SJSA1 (cell line): ENCODE measurements at places on chromosomes 11 and 22. TPM values are rescaled to one million over a fixed set of nuclear protein-coding genes. Genes with fewer than 3 reads are reported as not detected.

TESMIN gene
- 5.0 and 6.7 TPM in 2 replicates for total RNA-seq

ASCC2 gene
- 47.0 and 51.9 TPM in 2 replicates for total RNA-seq

GNG3 gene
- not detected in 2 replicates for total RNA-seq

NLRP14 gene
- not detected in 2 replicates for total RNA-seq

CD3D gene
- total RNA-seq, result not detected in 2 replicates

SGSM1 gene
- not detected in 2 replicates for total RNA-seq

DEUP1 gene
- not detected in 2 replicates for total RNA-seq

NAA40 gene
- total RNA-seq, result 21.4 and 39.9 TPM in 2 replicates

OR5P2 gene
- 0.16 and 0.37 TPM in 2 replicates for total RNA-seq

HYLS1 gene
- 13.1 and 15.4 TPM in 2 replicates for total RNA-seq

ANKK1 gene
- total RNA-seq, result not detected in 2 replicates

VPREB1 gene
- not detected in 2 replicates for total RNA-seq

ISX gene
- total RNA-seq, result not detected in 2 replicates

RAG2 gene
- not detected in 2 replicates for total RNA-seq

EPS8L2 gene
- total RNA-seq, result not detected in 2 replicates

CBLIF gene
- not detected in 2 replicates for total RNA-seq

RAB36 gene
- 0.42 TPM in 1 of 2 replicates, not detected in the other for total RNA-seq

SELENOH gene
- 234 and 322 TPM in 2 replicates for total RNA-seq

PDE3B gene
- total RNA-seq, result 0.03 TPM in 2 replicates

ART1 gene
- not detected in 2 replicates for total RNA-seq

SNX32 gene
- total RNA-seq, result 0.16 TPM in 1 of 2 replicates, not detected in the other

SLC6A5 gene
- total RNA-seq, result not detected in 2 replicates

LARGE2 gene
- not detected in 2 replicates for total RNA-seq

PATE2 gene
- total RNA-seq, result 0.50 TPM in 1 of 2 replicates, not detected in the other

CDC42EP1 gene
- total RNA-seq, result 21.5 and 22.3 TPM in 2 replicates

SLC35C1 gene
- 11.5 and 11.8 TPM in 2 replicates for total RNA-seq

LGALS12 gene
- 0.25 and 0.39 TPM in 2 replicates for total RNA-seq

EXPH5 gene
- total RNA-seq, result 0.05 TPM in 1 of 2 replicates, not detected in the other

VPREB3 gene
- not detected in 2 replicates for total RNA-seq

UCP2 gene
- 1.0 and 2.0 TPM in 2 replicates for total RNA-seq

DKK3 gene
- 572 and 807 TPM in 2 replicates for total RNA-seq

OR52I2 gene
- total RNA-seq, result not detected in 2 replicates

CCDC89 gene
- 0.26 TPM in 1 of 2 replicates, not detected in the other for total RNA-seq

GAL3ST3 gene
- total RNA-seq, result not detected in 2 replicates

DAGLA gene
- total RNA-seq, result 2.6 TPM in 2 replicates

NAP1L4 gene
- total RNA-seq, result 186 and 214 TPM in 2 replicates

FLRT1 gene
- total RNA-seq, result 0.18 TPM in 1 of 2 replicates, not detected in the other

PRCP gene
- total RNA-seq, result 37.2 and 38.5 TPM in 2 replicates

OR51I1 gene
- total RNA-seq, result not detected in 2 replicates

C1QTNF5 gene
- total RNA-seq, result 0.11 TPM in 1 of 2 replicates, not detected in the other

VPS37C gene
- 22.2 and 29.9 TPM in 2 replicates for total RNA-seq

KRTAP5-11 gene
- total RNA-seq, result not detected in 2 replicates

PGM2L1 gene
- total RNA-seq, result 2.0 and 2.7 TPM in 2 replicates

MUC5AC gene
- total RNA-seq, result 0.03 TPM in 1 of 2 replicates, not detected in the other
